OCI-M1 (cell line): ENCODE measurements at places on chromosomes 1 and 21.

DNA sequence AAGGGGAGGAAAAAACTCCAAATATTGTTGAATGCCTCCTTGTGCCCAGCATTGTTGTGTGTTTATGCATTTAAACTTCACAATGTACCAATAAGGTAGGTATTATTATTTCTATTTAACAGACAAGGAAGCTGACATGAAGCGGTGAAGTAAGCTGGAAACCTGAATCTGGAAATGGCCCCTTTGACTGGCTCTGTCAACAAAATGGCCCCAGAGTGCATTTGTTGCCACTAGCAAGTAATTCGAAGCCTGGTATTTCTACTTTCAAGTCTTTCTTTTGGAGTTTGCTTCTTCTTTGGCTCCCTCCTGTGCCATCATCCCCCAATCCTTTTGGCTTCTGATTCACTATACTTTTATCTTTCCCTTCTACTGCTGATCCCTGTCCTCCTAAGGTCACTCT, 23.1 kb downstream of the CRYZL1 start:
- DNase-seq, result peak; percentile 44

- DNase-seq, result no peak
Observed at GRCh38 chr1:150511551-150511950, 3.6 kb downstream of the ECM1 start.

DNA sequence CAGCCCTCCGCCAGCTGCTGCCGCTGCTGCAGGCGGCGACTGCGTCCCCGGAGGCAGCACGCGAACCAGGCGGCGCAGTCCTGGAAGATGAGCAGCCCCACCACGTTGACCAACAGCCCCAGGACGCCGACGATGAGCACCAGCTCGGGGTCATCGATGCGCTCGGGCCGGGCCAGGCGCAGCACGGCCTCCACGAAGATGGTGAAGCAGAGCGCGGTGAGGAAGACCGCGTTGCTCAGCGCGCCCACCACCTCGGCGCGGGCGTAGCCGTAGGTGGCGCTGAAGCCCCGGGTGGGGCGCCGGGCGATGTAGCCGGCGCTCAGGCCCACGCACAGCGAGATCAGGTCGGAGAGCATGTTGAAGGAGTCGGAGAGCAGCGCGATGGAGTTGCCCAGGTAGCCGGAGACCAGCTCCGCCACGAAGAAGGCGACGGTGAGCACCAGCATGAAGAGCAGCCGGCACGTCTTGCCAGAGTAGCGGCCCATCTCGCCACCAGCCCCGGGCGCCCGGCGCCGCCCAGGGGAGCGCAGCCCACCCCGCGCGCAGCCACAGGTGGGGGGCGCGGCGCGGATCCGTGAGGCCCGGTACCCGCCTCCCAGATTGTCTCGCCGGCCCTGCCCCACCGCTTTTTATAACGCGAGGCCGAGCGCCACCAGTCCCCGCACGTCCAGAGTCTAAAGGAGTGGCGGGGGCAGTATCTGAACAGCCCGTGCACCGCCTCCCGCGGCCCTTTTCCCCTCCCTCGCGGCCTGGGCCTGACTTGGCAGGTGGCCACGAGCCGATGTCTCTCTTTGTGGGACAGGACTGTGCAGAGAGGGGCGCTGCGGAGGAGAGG, at the start of gene SLC30A10:
Gene SLC30A10, minus strand, starts transcription at position 602 of the 835 bp plus-strand sequence. Its CDS starts 117 bp downstream, at position 485.
- no peak for DNase-seq

- no peak for DNase-seq
Observed at GRCh38 chr1:205517288-205517687, 12.8 kb downstream of the CDK18 start.

GRCh38 chr1:2605509-2606395, 19.2 kb downstream of the PRXL2B start:
- DNase-seq, result no peak

DNA sequence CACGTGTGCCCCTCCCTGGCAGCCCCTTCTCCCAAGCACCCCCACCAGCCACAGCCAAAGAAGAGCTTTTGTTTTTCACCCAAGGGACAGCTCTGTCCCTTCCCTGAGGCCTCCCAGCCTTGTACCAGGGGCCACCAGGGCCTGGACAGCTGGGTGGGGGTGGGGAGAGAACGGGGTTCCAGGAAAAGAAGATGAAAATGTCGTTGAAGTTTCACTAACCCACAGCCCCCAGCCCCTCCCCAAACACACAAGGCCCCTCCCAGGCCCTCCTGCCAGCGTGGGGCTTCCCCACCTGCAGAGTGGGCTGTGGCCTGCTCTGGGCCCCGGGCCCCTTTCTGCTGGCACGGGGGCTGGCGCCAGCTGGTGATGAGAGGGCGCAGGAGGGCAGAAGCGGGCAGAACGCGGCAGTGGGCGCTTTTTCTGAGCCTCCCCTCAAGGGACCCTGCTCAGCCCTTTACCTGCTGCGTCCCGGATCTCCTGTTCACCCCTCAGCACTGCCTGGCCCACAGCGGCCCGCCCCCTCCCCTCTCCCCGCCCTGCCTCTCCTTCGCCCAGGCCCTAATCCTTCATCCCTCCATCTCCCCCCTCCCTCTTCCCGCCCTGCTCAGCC, 5.5 kb upstream of the ANKRD65 start:
- DNase-seq, result no peak

DNA sequence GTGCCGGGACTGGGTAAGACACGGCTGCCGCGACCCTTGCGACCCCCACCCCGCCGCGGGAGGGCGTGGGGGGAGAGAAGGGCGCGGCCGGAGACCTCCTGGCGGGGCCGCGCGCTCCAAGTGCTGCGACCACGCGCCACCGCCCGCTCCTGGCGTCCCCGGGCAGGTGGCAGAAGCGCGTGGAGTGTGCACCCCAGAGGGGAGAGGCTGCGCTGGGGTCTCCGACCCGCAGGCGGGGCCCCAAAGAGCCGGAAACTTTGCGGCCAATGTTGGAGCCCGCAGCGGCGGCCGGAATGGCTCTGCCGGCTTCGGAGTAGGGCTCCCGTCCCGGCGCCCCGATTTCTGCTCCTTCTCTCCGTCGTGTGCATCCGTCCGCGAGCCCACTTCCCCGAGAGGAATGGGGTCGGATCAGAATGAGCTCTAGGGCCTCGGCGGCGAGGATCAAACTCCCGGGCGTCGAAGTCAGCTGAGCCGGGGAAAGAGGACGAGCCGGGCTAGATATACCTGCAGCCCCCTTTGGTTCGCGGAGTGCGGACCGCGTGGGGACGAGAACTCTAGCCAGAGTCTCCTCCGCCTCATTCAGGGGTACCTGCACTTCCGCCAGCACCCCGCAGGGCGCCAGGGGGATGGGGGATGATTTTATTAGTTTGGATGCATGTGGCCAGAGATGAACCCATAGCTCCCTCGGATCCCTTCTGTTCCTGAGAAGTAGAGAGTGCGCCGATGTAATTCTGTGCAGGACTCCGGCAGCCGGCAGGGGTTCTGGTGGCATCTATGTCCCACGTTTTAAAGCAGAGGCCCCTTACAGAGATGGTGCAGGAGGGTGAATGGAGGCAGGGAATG, 751 bp downstream of the STUM start:
- DNase-seq, result no peak

- DNase-seq, result no peak
Observed at GRCh38 chr21:38771536-38771935, 34.2 kb upstream of the ETS2 start.

- DNase-seq, result peak; percentile 27
Observed at GRCh38 chr21:23131177-23131576, 2133.0 kb downstream of the NCAM2 start.

DNA sequence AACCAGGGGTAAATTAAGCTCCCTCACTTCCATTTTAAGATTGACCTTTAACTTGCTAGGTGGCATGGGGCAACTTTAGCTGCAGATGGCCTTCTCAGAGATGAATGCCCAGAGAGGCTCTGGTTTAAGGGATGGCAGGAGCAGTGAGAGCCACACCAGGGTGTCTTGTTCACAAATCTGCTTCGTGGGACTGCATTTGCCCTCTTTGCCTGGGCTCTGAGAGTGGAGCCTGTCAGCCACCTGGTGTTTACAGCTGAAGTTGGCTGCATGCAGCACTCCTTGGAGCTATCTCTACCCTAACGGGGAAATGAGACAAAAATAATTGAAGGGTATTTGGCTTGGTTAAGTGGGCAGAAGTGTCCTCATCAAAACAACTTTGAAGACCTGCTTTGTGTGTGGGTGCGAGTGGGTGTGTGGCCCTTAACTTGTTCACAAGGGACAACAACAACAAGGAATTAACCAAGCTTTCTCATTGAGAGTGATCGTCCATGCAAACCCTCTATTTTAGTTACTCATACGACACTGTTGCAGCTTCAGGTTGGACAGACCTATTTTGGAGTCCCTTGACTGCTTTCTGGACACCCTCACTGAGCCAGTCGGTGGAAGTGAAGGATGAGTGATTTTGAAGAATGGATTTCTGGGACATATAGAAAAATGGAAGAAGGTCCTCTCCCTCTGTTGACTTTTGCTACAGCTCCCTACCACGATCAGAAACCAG, 29.8 kb downstream of the PGM1 start:
- DNase-seq, result no peak

- DNase-seq, result no peak
Observed at GRCh38 chr1:91725989-91726721, 159.8 kb downstream of the TGFBR3 start.

DNA sequence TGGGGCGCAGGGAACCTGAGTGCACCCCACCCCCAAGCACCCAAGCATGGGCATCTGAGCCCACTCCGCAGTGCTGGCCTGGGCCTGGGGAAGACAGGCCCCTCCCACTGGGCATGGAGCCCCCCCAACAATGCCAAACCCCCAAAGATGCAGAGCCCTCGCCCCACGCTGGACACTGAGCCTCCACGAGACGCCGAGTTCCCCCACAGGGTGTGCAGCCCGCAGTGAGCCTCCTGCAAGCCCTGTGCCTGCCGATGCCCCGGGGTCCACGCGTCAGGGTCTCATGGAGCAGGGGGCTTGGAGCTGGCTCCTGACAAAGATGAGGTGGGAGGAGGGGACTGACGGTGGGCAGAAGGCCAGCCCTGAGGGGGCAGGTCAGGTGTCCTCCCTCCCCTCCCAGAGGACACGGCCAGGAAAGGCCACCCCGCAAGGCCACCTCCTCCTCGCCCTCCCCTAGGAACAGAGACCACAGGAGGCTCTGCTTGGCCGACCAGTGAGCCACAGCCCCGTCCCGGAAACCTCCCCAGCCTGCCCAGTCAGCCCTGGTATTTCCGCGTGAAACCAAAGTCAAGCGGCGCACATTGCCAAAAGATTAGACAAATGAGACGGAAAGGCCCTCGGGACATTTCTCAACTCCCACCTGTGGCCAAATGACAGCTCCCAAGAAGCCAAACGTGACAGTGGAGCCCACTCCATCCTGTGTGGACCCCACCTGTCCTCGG, 33.4 kb downstream of the MEGF6 start:
- no peak for DNase-seq

DNA sequence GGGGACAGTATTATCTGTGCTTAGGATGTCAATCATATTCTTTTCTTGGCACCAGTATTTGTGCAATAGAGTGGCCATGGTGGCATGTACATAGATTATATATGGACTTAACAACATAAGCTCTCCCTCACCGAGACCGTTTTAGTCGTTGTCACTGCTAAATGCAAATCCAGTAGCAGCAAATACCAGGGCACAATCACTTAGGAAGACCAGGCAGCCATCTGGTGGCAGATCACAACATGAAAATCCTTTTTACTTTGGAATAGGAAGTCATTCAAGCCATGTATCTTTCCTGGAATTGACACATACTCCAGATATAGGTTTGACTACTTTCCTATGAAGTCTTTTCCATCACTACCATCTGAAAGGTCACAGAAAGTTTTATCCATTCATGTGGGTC, 53.2 kb upstream of the C1orf87 start:
- DNase-seq, result peak; percentile 17

DNA sequence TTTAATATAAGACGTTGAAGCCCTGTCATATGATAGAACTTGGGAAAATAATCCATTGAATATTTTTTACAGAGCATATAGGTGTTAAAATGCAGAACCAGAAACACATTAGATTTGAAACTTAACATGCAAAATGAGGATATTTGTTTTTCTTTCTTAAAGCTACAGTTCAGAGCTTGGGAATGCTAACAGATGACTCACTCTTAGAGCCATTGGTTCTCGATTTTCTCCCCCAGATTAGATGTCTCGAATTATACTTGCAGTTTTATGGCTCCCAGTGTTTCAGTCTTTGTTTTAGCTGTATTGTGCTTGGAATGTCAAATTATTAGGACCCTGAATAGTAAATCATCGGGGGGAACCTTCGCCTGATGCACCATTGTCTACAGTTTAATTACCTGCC, 575.7 kb upstream of the ZP4 start:
- DNase-seq, result no peak

DNA sequence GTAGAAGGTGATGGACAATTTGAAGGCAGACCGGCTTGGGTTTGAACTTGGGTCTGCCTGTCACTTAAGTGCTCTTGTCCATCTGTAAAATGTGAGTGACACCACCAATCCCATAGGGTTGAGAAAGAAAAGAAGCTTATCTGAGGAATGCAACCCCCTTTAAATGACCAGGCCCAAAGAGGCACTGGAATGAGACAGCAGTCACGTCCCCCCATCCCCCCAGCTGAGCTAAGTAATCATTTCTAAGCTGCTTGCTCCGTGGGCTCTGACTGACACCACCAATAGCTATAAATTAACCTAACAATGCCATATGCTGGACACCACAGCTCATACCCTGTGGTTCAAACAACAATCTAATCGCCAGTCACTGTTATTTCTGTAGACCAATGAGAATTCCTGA, 15.1 kb downstream of the LCA5L start:
- peak; percentile 32 for DNase-seq

DNA sequence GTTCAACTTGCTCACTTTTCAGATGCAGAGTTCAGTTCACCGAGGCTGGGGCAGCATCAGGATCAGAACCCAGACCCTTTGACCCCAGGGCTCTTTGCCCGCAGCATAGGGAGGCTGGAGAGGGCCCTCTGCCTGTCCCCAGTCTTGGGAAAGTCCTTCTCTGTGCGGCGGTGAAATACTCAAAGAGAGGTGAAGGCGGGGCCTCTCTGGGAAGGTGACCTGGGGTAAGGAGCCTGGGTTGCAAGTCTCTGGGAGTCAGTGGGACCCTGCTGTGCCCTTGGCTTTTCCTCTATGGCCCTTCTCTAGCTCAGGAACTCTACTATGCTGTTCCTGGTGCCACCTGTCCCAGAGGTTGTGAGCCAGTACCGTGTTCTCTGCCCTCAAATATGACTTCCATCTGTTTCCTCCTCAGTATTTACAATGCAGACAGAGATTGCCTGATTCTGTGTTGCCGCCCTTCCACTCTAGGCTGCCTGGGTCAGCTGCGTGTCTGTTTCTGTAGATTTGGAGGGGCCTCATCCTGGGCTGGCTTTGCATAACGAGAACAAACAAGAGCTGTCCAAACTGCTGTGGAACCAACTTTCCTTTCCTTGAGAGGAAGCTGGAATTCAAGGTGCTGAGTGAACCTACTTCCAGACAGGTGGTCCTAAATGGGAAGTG, 18.7 kb upstream of the ZBTB21 start:
- no peak for DNase-seq

GRCh38 chr21:38834725-38835124, 29.0 kb downstream of the ETS2 start:
- DNase-seq, result no peak
